Stimulated activated CD4-positive, alpha-beta T cell treated with anti-CD3 and anti-CD28 coated beads, Interleukin-1b, Interleukin-23, amount 100 ng/mL, for 1 hour (primary cell): ENCODE measurements at places on chromosomes 5 and 9.
A peak's percentile ranks its signal among the peaks of the same experiment; 100 is the strongest.

DNA sequence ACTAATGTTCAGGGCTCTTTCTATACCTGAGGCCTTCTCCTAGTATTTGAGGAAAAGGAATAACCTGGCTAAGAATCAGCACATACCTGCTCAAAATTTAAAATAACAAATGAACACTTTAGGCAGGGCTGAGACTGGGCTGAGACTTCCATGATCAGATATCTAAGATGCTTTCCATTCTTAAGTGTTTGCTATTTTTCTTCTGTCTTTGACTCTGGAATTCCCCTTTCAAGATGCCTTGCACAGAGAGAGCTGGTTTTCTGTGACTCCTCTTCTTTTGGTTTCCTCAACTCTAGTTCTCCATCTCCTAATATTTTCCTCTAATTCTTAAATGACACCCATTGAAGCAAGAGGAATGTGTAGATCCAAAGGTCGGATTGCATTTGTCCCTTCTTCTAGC lies 61.1 kb downstream of the DPYSL3 start:
- DNase-seq, result no peak

DNA sequence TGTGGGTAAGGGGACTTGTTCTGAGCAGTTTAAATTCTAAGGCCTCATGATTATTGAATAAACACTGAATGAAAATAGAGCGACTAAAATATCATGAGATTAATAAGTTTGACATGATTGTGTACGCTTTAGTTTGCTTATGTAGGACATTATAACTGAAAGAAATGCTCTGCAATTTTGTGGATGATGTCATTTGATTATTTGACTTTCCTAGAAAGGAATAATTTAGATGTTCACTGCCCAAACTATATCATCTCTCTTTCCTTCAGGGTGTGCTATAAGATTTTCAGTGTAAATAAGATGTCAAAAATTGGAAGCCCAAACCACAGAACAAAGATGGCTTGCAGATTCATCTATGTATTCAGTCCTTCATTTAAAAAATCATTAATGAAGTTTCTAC lies 115.7 kb upstream of the MTAP start:
- DNase-seq, result no peak

GRCh38 chr5:127870914-127871313 lies 167.7 kb downstream of the CCDC192 start:
- no peak for DNase-seq

- DNase-seq, result peak; percentile 64
Measured at GRCh38 chr5:179821298-179822058, 773 bp downstream of the SQSTM1 start.

DNA sequence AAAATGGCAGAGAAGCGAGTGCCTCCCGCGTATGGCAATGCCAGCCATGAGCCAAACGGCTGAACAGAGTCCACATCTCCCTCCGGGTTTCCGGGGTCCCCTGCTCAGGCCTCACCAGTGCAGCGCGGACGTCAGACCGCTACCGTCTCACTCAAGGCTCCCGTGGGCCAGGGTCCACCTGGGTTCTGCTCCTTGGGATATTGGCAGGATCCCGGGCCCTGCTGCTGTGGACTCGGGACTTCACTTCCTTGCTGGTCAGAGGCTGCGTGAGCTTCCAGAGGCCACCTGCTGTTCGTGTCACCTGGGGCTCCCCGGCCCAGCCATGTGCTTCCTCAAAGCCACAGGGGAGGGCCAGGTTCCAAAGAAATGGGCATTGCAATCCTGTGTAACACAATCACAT lies 38.4 kb upstream of the CLPTM1L start:
- no peak for DNase-seq

DNA sequence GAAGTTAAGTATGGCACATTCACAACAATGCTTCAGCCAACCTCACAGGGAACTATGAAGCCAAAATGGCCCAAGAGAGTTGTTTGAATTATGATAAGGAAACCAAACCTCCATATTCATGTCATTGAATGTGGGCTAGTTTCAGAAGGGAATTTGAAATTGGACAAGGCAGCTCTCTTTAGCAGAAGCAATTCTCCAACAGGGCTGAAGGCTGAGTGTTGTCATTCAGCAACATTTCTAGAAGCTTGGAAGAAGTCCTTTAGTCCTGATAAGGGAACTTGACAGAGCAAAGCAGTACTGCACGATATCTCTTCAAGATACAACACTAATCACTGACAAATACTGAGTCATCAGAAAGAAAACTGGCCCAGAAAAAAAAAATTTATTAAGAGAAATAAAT lies 115.4 kb downstream of the SLC25A46 start:
- DNase-seq, result no peak

GRCh38 chr9:115764645-115765044 lies 388.9 kb upstream of the PAPPA start:
- no peak for DNase-seq

DNA sequence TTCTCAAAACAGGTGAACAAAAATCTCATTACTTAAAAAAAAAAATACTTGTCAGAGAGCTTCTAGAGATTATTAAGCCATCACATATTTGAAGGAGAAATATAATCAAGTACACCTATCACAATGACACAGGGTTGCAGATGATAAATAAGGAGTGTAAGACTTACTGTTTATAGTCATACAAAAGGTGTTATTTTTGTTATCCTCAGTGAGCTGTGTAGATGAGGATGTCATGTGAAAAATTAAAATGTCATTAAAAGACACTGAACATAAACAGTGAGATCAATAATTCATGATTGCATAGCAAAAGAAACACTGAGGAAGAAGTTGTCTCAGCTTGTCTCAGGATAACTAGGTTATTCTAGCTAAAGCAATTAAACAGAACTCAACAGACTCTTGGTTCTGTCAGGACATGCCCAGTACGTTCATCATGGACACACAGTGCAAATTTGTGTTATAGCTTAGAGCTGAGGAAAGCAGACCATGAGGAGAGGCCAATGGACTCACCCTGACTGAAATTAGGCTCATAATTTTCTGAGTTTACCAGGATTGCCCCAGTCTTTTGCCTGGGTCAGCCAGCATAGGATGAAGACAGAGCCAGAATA lies 1162.6 kb upstream of the C9orf72 start:
- DNase-seq, result no peak

GRCh38 chr9:19423163-19423562 lies 14.4 kb downstream of the ACER2 start:
- no peak for DNase-seq

DNA sequence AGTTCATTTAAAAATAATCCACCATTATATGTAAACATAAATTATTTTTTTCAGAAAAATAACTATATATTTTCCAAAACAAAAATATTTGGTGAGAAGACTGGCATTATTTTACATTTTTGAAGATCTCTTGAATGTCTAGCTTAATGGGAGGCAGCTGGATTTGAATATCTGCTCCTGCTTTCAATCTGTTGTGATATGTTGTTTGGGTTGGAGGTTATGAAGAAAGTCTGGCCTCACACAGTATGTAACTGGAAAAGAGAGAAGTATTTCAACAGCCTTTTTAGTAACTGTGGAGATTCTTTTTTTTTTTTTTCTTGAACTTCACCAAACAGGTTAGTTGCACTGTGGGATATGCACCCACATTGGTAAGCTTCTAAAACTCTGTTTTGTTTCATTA lies 84.7 kb upstream of the SLIT3 start:
- DNase-seq, result no peak

GRCh38 chr9:73152543-73152844 lies 829 bp downstream of the ANXA1 start:
- DNase-seq, result no peak

DNA sequence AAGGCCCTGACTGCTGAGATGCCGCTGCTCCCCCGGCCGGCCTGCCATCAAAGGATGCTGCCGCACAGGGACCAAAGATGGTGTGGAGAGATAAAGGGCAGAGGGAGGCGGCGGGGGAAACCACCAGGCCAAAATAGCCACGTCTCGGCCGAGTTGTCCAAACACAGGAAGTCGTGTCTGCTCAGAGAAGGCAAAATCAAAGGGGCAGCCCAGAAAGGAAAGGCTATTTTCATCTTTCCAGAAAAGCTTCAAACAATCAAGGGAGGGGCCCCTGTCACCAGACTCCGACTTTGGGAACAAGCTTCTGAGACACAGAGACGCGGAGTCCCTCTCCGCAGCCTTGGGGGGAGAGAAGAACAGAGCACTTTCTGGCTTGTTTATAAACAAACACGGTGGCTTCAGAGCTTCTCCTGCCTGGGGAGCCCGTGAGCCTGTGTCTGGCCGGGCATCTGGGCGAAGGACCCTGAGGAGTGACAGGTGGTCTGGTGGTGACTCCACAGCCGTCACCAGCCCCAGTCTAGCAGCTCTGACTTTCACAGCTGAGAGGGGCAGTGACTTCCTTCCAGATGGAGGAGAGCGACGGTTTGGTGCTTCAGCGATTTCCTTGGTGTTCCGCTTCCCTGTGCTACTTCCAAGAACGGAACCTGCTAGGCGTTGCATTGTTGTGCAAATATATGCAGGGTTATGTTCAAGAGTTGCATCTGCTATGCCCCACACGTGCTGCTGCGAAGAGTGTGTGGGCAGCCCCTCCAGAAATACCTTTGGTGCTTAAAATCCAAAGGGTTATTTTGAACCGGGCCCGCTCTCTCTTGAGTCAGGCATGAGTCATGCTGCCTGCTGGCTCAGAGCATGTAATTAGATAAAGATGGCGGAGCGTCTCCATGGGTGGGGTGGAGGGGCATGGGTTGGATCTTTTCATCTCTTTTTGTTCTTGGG lies 24.0 kb downstream of the ADAMTSL2 start:
- DNase-seq, result no peak

- DNase-seq, result no peak
Measured at GRCh38 chr5:30103052-30103451, 1090.4 kb upstream of the CDH6 start.

DNA sequence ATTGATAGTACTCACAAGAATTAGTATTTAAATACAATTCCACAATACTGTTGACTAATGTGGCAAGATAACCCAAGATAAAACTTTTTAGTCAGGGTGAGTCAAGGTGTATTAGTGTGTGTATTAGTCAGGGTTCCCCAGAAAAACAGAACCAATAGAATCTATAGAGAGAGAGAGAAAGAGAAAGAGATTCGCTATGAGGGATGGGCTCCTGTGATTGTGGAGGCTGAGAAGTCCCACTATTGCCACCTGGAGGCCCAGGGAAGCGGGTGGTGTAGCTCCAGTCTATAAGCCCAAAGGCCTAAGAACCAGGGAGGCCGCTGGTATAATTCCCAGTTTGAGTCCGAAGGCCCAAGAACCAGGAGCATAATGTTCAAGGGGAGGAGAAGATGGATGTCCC lies 10.0 kb upstream of the SHISAL2B start:
- no peak for DNase-seq

GRCh38 chr9:125889112-125889475 lies 141.9 kb downstream of the PBX3 start:
- no peak for DNase-seq

DNA sequence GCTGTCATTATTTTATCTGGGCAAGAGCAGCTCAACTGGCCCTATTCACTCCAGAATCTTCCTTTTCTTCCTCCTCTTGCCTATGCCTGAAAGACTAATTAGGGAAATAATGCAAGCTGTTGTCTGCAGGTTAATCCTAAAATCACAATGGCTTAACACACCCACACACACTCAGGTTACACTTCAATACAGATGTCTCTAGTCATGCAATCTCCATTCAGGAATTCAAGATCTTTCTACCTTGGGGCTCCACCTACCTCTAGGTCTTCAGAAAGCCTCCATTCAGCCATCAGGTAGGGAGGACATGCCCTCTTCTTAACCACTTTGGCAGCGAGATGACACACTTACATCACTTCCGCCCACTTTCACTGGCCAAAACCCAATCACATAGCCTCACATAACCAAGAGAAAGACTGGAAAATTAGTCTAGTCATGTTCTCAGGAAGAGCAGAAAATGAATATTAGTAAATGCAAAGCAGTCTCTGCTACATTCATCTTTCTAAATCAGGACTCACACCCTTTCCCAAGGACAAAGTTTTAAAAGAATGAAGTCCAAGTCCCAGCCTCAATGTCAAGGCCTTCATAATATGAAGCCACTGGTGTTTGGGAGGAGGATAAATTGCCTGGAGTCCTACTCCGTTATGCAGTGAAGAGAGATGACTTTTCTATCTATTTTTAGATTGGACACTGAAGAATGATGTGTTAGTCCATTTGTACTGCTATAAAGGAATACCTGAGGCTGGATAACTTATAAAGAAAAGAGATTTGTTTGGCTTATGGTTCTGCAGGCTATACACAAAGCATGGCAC lies 428.1 kb downstream of the EFNA5 start:
- DNase-seq, result no peak

DNA sequence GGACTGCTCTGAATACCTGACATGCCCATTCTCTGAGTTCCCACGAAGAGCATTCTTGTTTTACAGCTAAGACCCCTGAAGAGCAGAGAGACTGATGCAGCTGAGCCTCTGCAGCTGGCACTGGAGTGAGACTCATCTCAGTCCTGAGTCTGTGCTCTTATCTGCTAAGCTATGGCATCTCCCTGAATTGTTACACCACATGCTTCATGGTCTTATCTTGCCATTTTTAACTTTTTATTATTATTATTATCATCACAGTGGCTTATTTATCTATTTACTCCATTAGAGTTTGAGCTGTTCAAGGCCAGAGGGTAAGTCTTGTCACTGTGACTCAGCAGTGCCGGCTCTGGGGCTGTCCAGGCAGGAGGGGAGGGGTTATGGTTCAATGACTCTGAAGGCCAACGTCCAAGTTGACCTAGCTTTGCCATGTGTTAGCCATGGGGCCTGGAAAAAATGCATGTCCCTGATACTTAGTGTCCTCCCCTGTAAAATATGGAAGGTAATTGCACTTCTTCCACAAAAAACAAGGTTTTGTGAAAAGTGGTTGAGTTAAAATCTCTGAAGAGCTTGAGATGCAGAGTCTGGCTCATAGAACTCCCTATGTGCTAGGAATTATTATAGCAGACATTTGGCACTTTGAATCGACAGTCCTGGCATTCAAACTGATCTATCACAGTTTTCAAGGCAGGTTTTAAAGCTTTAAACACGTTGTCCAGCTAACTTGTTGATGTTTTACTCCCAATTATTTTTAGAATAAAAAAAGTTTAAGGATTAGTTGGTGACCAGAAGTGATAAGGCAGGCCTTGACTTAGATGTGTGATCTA lies 94.6 kb downstream of the ALDH1A1 start:
- no peak for DNase-seq

- DNase-seq, result no peak
Measured at GRCh38 chr5:62083661-62084060, 222.3 kb upstream of the KIF2A start.

DNA sequence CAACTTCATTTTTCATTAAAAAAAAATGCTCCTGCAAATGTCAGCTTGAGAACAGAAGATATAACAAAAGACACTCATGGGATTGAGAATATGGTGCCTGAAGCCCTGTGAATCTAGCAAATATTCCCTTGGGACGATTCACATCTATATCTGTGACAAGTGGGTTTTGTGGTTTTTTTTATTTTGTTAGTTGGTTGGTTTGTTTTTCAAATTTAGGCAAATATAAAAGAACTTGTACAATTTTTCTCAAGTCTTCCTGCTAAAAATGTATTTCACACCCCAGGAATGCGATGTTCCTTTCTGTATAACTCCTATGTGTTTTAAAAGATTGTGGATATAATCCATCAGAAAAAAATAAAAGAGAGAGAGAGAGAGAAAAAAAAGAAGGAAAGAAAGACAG lies 1061.8 kb upstream of the ARRDC3 start:
- DNase-seq, result no peak

GRCh38 chr9:71243951-71244350 lies 122.5 kb upstream of the TRPM3 start:
- no peak for DNase-seq

GRCh38 chr5:116738615-116739261 lies 164.1 kb upstream of the SEMA6A start:
- DNase-seq, result no peak

- DNase-seq, result no peak
Measured at GRCh38 chr5:143016777-143017516, 246.8 kb downstream of the ARHGAP26 start.
